ENCODE measurements at places on chromosomes 2 and 18.

GRCh38 chr2:26401739-26402541 is at the start of gene DRC1:
Gene DRC1 (plus strand): TSS chr2:26401920. CDS start chr2:26401990, 70 bp downstream.
- DNase-seq: peak; percentile 95

DNA sequence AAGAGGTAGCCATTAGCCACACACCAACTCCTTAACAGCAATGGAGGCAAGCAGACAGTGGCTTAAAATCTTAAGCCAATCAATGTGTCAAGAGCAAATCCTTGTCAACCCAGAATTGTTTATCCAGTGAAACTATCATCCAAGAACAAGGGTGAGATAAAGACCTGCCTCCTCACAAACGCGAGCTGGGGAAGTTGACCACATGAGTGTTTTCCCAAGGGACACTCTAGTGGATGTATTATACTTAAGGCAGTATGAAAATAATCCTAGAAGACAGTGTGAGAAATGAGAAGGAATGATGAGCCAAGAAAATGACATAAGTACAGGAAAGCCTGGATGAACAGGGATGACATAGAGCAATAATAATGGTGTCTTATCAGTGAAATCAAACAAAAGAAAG is 209.6 kb downstream of the TWIST2 start:
- DNase-seq: no peak

GRCh38 chr2:112187805-112188596 is 49.8 kb downstream of the FBLN7 start:
- DNase-seq: no peak

DNA sequence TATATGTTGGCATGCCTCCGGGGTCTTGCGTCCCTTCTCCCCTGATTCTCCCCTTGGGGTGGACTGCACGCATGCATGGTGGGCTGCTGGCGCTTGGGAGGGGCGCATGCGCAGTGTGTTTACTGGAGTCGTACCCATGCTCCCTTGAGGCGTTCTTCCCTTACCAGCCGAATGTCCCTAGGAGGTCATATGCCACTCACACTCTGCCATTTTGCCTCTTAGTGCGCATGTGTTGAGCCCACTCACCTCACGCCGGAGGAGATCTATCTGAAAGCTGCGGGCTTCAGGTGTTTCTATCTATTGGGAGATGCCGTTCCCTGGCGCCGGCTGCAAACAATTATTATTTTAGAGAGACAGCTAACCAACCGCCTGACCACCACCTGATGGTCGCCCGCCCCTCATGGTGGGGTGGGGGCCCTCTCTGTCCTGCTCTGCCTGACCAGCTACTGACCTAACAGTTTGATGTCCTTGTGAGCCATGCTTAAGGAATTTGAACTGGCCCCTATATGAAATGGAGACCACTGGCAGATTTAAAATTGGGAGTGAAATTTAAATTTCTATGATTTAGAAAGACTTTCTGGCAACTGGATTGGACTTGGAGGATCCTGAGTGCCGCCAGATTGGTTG is 179.6 kb downstream of the RNF144A start:
- no peak for DNase-seq

DNA sequence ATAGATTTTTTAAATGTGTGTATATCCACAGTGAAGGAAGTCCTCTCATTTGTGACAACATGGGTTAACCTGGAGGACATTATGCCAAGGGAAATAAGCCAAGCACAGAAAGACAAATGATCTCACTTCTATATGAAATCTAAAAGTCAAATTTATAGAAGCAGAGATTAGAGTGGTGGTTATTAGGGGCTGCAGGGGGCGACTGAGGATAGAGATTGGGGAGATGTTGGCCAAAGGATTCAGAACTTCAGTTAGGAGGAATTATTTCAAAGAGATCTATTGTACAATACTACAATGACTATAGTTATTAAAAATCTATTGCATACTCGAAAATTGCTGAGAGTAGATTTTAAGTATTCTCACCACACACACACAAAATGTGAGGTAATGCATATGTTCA is 252.4 kb upstream of the SLC39A10 start:
- DNase-seq: no peak

GRCh38 chr2:224938651-224939182 is 103.6 kb downstream of the DOCK10 start:
- DNase-seq: peak; percentile 20

DNA sequence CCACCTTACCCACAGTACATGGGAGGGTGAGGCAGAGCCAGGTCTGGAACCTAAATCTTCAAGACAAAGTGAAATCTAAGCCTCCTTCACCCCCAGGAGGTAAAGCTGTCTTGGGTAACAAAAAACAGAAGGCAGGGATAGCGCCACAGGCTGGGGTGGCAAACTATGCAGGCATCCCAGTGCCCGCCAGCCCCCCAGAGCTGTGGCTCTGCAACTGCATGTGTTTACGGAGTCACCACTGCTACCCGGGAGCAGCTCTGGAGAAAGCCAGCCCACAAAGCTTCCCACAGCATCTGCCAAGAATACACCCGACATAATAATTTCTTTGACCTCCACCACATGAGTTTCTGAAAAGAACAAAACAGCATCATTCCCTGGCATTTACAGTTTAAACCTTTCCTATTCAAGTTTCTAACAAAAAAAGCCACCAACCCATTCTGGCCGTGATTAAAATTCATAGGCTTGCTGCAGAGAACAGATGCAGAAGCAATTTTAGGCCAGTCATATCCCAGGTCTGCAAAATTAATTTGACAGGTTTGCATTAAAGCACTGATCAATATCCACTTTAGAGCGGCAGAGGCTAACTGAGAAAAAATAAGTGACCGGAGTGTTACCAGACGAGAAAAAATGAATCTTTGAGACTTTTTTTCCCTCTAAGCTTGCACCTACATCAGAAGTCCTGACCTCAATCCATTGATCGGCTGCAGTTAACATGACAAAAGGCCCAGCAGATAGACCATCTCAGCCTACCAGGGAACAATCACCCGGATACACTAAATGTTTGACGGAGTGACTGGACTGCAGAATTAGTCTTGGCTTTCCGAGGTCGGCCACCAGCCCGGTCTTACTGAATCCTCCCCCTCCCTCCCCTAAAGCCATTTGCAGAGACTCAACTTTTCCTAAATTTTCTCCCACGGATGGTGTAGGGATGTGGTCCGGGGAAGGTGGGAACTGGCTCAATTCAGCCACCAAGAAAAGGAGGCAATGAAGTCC is 309.6 kb upstream of the SKOR2 start:
- DNase-seq: no peak

DNA sequence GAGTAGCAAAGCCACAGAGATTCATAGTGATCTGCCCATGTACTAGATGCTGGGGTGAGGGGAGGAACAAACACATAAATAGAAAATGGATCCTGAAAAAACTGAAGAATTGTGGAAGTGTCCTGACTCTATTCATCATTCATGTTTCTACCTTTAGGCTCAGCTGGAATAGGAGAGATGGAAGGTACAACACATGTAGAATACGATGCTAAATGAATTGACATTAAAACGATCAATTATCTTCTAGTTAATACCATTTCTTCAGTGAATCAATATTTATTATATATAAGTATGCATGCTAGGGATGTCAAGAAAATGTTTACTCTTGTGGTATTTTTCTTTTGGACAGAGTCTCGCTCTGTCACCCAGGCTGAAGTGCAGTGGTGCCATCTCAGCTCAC is 159.1 kb downstream of the IRS1 start:
- no peak for DNase-seq

DNA sequence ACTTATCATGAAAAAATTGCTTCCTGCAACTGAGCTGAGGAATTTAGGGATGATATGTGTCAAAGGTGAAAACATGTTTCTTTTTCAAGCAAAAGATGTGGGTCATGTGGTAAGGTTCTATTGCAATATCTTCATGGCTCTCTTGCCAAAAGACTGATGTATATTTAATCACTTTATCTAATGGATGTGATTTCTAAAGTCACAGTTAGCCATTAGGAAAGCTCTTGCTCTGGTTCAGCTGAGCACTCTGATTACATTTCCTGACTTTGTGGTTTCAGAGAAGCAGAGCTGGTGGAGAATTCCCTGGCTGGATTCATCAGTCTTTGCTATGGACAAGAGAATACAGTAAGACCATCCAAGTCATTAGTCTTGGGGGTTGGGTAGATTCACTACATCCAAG is 24.4 kb downstream of the SCN9A start:
- DNase-seq: no peak

- DNase-seq: peak; percentile 23
These were observed 38.7 kb downstream of the SCG2 start for GRCh38 chr2:223563462-223563861.

DNA sequence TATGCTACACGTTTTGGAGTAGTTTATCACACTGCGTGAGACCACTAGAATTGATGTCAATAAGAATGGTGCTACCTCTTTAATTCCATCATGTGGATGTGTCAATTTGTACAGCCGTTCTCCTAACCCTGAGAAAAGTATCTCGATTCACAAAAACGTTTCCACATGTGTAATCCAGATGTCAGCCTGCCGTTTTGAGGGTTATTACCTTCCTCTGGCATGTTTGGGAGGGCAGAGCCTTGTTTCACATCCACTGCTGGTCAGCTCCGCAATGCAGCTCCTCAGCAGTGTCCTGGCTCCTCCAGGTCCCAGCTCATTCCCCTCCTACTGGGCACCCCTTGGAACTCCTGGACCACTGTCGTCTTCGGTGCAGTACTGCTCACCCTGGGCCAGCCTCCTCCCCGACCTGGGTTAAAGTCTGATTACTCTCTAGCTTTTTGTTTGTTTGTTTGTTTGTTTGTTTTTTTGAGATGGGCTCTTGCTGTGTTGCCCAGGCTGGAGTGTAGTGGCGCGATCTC is 34.6 kb downstream of the COPS7B start:
- no peak for DNase-seq
